ENCODE measurements at places on chromosomes 12 and 14. TPM values are rescaled to one million over a fixed set of nuclear protein-coding genes. Genes with fewer than 3 reads are reported as not detected.

Gene IL26
- total RNA-seq = not detected

Gene LRP1-AS
- not detected for total RNA-seq

Gene VEZT
- 46.9 TPM for total RNA-seq

- no peak for DNase-seq
These were observed 24.6 kb upstream of the APOF start for GRCh38 chr12:56387152-56387736.

- no peak for DNase-seq
These were observed 403.5 kb downstream of the RPL10L start for GRCh38 chr14:46248001-46248630.

DNA sequence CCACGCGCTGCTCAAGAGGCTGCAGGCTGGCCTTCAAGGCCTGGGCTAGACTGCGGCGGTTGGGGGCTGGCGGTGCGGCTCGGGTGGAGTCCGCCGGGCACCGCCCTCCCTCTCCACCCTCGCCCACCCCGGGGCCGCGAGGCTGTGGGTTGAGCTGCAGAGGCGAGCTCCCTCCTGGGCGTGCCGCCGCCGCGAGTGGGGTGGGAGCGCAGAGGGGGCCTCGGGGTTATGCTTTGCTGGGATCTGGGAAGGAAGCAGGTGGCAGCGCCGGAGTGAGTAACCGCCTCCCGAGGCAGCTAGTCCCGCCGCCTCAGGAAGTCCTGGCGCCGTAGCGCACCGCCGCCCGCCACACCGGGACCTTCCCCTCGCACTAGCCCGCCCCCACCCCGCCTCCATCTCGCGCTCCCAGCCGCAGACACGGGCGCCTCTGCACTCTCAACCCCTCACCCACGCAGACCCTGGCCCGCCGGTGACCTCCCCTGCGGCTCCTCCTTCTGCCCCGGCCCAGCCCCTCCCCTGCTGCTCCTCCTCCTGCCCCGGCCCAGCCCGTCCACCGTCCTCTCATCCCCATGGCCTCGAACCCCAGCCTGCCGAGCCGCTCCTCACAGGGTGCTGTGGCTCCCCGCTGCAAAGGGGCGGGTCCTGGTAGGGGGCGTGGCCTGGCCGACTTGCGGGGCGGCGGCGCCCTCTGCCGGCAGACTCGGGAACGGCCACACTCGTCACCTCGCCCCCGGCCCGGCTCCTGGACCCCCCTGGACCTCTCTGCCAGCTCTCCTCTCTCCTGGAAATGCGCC is 16.6 kb downstream of the TAMALIN start:
- peak; percentile 96 for DNase-seq

- DNase-seq = peak; percentile 64
These were observed 55.2 kb downstream of the RASSF3 start for GRCh38 chr12:64665514-64665913.

DNA sequence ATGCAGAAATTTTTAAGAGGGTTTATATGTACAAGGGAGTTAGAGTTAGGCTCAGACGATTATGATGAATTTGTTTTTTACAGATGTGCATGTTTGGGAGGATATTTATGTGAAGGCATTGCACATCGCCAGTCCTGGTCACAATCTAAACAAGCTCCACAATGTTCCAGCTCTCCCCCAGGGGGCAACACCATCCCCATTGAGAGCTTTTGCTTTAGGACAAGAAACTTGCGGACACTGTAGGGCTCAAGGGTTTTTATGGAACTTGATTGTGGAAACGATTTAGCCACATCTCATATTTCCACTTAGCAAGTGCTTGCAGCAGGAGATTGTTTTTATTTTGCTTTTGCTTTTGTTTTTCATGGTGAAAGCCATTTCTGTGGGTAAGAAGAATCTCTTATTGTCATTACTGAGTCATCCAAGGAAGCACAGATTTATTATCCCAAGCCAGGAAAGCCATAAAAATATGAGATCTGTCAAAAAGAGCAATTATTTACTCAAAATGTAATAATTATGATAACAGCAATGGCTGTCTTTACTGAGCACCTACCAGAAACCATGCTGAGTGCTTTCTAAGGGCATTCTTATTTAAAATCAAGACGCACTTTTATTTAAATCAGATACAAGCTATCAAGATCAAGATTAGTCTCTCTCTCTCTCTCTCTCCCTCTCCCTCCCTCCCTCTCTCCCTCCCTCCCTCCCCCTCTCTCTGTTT is 276.7 kb upstream of the SRRM4 start:
- no peak for DNase-seq

DNA sequence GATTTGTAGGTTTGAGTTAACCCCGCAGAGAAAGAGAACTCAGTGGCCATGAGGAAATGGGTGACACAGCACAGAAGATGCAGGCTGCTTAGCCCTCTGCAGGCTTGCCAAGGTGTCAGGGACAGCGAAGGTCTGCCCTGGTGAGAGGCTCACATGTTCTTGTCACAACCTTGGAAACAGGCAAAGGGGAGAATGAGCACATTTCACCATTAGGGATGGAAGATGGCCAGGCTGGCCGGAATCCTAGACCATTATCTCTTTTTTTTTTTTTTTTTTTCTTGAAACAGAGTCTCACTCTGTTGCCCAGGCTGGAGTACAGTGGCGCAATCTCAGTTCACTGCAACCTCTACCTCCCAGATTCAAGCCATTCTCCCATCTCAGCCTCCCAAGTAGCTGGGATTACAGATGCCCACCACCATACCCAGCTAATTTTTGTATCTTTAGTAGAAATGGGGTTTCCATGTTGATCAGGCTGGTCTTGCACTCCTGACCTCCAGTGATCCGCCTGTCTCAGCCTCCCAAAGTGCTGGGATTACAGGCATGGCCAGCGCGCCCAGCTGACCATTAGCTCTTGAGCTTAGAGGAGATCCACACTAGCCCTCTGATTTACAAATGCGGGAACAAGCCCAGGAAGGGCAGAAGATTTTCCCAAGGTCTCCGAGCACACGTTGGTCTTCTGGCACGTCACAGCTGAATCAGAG is 34.6 kb downstream of the LTBP2 start:
- no peak for DNase-seq

DNA sequence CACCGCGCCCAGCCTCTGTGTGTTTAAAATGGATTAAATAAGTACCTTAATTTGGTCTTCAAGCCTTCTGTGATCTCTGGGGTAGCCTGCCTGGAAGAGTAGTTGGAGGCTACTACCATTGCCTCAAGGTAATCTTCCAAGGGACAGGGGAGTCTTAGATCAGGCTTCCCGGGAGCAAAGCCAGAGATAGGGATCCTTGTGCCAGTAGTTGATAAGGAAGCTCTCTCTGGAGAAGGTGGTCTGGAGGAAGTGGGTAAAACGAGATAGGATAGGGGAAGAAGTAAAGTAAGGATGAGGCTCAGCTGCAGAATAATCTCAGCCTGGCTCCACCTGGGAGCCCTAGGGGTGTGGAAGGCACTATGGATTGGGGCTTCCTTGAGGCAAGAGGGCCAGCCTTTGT is 38.5 kb downstream of the FOS start:
- no peak for DNase-seq

DNA sequence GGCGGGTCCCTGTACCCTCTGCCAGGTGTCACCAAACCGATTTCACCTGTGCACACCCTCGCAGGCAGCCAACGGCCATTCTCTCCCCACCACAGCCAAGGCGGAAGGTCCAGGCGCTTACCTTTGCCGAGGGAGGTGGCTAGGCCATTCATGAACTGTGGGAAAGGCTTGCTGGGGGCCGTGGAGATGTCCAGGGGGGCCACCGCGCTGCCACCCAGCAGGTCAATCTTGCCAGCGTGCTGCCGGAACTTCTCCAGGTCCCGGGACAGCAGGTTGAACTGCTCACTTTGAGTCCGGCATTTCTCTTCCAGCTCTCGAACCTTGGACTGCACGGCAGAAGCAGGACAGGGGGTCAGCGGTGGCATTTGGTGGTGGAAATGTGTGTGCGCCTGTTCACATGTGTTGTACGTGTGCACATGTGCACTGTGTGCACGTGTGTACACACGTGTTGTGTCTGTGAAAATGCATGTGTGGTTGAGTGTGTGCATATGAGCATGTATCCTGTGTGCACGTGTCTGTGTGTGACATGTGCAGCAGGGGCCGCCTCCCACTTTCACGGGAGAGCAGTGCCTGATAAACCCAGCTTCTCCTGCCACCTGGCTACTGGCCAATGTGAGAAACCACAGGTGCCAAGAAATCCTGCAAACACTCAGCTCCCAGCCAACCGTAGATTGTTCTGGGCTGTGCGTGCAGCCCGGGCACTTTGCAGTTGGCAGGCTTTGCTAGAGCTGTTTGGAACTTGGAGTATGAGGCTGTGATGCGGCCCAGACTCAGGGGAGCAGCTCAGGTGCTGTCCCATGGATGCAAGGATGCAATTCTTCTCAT is 118.9 kb downstream of the PIWIL1 start:
- no peak for DNase-seq

Data from activated CD8-positive, alpha-beta T cell treated with anti-CD3 and anti-CD28 coated beads for 36 hours (primary cell).